NCI-H1694 treated with DMSO at 0.1 percent for 48 hours (cell line): ENCODE measurements at places on chromosomes 12 and 14.
A peak's percentile ranks its signal among the peaks of the same experiment; 100 is the strongest.

GRCh38 chr12:31736472-31736871 lies 7.7 kb upstream of the AMN1 start:
- DNase-seq = no peak

DNA sequence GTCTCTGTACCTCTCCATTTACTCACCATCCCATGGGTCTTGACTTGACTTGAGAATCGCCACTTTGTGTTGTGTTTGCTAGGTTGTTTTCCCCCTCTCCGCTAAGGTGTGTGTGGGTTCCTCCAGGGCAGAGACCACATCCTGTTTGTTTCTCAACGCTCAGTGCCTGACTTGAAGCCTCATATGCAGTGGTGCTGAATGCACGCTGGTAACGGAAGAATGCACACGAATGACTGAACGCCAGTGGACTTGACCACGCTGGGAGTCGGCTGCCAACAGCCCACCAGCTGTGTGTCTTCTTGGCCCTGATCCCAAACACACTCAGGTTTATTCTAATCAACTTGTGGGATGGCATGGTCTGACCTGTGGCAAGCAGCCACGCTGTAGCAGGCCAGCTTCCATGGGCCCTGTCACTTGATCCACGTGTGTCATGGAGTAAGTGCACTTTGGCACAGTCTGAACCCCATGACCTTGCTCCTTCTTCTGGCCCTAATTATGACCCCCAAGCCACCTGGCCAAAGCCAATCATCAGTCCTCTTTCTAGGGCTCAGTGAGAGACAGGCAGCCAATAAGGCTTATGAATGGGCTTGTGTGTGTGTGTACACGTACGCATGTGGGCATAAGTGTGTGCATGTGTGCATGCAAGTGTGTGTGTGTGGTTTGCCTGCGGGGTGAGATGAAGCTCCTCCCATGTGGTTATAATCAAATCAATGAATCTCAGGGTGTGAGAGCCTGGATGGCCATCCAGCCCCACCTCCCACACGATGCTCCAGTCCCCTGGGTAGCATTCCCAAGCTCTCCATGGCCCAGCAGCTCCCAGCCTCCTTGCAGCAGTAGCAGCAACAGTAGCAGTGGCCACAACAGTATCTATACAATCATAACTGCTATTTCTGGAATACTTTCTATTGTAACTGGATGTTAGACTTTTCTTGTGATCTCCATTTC lies 6.4 kb upstream of the TC2N start:
- no peak for DNase-seq

GRCh38 chr12:69739287-69740191 lies 879 bp downstream of the RAB3IP start:
- peak; percentile 24 for DNase-seq

GRCh38 chr14:90511252-90511651 lies 114.4 kb downstream of the CALM1 start:
- DNase-seq = no peak

- DNase-seq = peak; percentile 10
These were observed 221.5 kb upstream of the NUDT4 start for GRCh38 chr12:93156086-93156716.

DNA sequence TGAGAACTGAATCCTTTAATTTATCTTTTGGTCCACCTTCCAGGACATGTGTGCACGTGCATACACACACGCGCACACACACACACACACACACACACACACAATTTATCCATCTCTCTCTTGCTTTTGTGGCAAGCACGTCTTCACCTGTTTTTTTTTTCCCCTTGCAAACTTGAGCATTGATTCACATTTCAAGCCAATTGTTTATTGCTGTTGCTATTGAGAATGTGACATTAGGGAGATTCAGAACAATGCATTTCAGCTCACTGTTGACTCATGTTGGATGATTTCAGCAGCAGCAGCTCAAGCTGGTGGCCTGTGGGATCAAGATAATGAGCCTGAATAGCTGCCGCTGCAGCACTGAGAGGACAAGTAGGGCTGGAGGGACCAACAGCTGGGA lies 128.9 kb downstream of the SNAPC1 start:
- peak; percentile 44 for DNase-seq

DNA sequence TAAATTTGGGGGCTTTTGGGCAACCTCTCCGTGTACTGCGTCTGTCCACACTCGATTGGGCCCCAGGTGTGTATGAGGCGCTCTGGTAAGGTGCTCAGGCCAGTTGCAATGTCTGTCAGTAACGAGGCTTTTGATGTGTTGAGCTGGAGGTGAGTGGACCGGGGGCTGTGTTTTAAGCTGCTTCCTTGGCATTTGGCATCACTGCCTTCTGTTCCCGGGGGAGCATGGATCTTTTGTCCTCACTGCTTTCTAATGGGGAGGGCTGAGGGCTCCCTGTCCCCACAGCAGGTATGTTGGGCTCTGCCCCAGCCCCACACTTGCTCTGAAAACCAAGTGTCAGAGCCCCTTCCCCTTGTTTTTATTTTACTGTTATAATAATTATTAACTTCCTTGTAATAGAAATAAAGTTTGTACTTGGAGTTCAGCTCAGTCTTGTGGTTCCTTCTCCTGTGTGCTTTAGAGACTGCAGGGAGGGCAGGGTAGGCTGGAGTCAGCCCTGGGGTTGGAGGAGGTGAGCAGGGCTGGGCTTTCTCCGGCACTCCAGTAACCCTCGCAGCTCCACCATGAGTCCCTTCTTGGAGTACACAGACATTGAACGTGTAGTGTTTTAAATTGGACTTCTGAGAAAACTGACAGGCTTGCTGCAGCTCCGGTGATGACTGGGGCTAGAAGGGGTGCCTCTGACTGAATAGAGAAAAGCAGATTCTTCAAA lies 28.0 kb downstream of the TRAFD1 start:
- no peak for DNase-seq

GRCh38 chr12:47813511-47814196 lies 6.0 kb downstream of the HDAC7 start:
- no peak for DNase-seq

DNA sequence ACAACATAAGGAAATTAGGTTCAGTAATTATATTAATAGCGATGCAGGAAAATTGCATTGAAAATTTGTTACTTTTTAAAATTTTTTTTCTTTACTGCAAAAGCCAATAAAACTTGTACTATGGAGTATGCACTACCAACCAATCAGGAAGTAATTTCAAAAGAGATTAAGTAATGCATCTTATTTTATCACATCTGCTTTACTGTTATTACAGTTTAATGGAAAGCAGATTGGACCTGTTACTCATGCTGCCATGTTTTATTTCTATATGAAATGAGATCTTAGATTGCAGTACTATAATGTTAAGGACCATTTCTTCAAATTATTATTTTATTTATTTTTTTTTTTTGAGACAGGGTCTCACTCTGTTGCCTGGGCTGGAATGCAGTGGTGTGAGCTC lies 1.7 kb upstream of the STRN3 start:
- DNase-seq = no peak
